ENCODE measurements at places on chromosomes 2 and 18.

- no peak for DNase-seq
Observed at GRCh38 chr18:47679864-47680263, 250.6 kb downstream of the SMAD2 start.

DNA sequence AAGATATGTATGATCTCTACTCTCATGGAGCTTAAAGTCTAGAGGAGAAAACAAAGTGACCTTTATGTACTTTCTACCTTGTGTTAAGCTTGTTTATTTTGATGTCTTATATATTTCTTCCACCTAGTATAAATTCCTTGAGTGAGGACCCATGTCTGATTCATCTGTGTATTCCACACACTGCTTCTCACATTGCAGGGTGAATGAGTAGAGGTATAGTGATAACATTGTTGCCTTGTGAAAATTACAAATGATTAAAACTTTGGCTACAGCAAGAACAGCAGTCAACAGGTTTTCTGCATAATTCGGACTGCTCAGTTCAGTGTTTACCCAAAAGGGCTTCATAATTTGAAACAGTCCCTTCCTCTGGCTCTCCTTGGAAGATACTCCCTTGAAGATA, 36.3 kb downstream of the AOX1 start:
- DNase-seq = no peak

DNA sequence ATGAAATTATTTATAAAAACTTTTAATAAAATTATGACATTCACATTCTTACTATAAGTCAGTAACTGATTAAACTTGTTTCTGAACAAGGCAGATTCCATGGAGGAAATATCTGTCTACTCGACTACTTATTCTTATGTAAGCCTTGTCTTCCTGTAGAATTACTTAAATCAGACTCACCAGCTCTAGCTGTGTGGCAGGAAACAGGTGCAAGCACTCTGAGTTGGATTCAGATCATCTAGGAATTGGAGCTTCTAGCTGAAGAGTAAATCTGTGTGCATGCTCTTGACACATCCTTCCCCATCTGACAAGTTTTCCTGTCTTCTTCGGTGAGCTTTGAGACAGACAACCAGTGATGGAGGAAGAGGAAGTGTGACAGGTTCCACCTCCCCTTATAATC, 284.7 kb downstream of the TRIB2 start:
- no peak for DNase-seq

GRCh38 chr2:11769516-11769915, 23.1 kb downstream of the LPIN1 start:
- no peak for DNase-seq

- DNase-seq = no peak
Observed at GRCh38 chr2:137155356-137156104, 390.2 kb downstream of the THSD7B start.

DNA sequence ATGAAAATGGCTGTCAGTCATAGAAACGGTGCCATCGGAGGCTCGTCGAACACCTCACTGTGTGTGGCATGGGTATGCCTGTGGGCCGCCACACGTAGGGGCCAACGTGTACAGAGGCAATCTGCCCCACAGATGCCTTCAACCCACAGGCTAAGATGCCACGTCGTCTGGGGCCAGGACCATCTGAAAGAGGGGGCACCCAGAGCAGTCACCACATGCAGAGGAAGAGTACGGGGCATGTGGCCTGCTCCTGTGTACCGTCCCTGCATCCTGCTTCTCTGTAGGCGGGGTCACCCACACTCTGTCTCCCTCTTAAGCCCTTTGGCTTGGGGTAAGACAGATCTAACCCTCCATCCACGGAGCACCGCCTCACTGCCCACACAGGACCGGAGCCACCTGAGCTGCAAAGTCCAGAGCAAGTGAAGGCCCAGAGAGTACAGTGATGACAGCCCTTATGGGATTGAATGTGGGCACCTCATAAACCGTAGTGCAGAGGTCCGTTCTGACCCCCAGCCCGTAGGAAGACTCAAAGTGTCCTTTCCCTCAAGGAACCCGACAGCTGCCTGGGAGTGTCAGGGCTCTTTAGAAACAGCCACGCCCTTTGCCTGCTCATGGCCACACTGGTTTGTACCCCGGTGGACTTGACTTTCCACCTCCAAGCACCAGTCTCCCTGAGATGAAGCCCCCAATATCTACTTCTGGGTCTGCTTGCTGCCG, 66.2 kb downstream of the TWIST2 start:
- no peak for DNase-seq

GRCh38 chr18:36665952-36666351, 162.8 kb downstream of the TPGS2 start:
- no peak for DNase-seq

- DNase-seq = no peak
Observed at GRCh38 chr18:73316513-73316912, 448.7 kb upstream of the NETO1 start.

GRCh38 chr2:3294069-3294468, 83.5 kb downstream of the EIPR1 start:
- no peak for DNase-seq

DNA sequence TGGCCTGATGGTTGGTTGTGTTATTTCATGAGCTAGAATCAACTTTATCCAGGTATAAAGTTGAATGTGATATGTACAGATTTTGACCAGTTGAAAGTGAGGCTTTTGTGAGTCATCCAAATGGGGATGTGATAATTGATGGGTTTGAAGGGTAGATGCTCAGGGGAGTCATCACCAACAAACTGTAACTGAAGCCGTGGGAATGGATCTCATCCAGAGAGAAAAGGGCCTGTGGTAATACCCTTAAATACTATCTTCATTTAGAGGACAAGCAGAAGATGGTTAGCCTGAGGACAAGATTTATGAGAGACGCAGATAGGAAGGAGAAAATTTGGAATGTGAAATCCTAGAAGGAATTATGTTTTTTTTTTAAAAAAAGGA, 90.5 kb upstream of the MYO3B start:
- DNase-seq = no peak

GRCh38 chr2:44707945-44708660, 233.4 kb upstream of the SIX3 start:
- no peak for DNase-seq

DNA sequence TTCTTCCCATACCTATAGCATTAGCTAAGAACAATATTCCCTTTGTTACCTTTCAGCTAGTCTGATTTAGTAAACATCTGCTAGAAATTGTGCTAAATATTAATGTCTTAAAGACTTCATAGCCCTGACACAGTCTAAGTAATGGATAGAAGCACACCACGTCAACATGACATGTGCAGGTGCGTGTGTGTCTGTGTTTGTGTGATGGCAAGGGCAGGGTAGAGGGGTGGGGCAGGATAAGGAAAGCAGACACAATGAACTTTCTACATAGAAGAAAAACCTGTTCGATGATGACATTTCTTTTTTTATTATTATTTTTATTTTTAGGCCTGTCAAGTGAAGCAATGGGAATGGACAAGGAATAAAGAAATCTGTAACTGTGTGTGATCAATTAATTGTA, 223.3 kb downstream of the NOL4 start:
- no peak for DNase-seq

DNA sequence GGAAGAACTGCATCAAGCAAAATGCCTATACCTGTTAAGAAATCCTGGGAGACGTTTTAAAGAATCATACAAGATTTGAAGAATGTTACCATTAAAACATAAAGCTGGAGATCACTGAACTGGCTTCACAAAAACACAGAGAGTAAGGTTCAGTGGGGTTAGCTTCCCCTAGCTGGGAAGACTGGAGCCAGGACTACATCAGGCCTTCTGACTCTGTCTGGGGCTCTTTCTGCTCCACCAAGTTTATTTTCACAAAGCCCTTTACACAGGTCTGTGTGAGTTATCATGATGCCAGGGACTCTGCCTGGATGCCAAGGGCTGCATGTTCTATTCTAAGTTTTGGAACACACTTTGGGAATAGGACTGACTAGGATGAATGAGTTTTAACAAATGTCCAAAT, 47.3 kb upstream of the DNER start:
- DNase-seq = no peak

DNA sequence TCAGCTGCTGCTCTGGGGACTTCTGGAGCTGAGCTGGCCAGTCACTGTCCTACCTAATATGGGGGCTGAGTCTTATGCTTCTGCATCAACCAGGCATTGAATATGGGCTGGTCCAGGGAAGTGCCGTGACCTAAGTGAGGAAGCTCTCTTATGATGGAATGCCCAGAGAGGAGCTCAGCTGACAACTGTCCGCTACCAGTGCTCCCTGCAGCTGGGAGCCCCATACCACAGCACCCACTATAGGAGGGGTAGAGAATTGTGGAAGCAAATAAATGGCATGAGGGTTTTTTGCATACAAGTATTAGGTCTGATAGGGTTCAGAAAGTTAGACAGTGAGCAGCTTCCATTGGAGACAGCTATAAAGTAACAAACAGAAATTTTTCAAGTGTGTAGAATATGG, 4.5 kb downstream of the TIMM21 start:
- DNase-seq = no peak

DNA sequence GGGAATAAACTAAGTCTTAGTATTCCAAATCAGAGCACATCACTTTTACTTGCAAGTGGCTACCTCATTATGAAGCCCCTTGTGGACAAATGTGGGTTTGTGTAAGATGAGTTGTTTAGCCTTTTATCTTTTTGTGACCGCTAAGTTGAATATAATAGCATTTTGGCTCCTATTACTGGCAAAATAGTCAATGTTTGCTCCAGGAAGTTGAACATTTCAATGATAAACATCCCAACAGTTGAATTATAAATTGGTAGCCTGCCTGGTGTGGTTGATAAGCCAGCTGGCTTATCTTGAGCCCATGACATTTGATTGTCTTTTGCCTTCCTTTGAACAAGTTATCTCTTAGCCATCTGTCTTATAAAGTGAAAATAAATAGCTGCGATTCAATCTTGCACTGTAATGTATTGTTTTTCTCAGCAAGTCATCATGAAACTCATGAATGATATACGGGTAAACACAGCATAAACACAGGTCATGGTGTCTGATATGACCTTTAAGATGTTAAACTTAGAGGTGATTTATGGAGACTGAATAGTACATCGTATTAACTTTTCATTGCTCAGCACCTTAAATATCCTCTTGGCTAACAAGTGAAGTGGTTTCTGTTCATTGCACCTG, 338.4 kb downstream of the SOCS6 start:
- DNase-seq = no peak

- DNase-seq = no peak
Observed at GRCh38 chr2:186540941-186541340, 48.9 kb upstream of the ITGAV start.

DNA sequence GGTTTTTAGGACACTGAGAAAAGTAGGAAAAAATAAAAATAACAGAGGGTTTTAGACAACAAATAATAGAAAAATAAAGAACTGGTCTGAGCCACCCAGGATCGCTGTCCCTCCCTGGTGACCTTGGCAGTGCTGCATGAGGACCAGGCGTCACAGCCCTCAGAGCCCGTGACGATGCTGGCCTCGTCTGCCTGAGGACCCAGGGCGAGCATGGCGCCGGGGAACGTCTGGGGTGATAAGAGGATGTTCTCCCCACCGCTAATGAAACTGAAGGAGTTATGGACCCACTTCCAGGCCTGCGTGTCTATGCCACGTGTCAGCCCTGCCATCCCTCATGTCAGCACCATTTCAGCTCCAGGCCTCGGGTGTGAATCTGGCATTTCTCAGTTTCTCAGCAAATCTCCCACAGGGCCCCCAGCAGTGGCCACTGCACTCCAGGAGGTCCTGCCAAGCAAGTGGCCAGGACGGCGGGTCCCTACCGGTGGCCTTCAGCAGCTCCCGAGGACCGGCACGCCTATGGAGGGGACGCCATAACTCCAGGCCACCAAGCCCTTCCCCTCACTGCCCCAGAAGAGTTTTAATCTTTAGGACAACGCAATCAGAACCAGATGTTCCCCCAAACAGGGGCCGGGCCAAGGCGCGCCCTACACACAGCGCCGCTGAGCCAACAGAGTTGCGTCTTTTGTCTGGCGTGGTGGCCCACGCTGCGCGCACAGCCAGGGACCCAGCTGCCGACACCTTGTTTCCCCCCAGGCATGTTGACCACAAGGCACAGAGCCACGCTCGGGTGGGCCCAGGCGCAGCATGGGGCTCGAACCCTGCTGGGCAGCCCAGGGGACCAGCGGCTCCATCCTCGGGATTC, 179.7 kb downstream of the TWIST2 start:
- no peak for DNase-seq

GRCh38 chr18:50832754-50833153, 12.9 kb upstream of the MRO start:
- no peak for DNase-seq

DNA sequence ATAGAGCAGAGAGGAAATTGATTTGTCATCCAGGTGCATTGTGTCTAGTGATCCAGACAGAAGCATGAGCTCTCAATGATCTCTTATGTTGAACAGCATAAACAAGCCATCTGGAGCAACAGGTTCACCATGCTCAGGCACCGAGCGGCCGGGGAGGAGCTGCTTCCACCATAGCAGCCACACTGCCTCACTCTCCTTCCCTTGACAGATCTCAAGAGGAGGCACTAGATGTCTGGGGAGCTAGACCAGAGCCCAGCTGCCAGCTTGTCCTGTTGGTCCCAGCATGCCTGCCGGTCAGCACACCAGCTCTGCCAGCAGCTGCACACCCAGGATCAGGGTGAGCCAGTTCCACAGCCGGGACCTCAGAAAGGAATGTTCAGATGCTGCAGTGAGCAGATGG, 17.5 kb upstream of the LONRF2 start:
- DNase-seq = no peak

DNA sequence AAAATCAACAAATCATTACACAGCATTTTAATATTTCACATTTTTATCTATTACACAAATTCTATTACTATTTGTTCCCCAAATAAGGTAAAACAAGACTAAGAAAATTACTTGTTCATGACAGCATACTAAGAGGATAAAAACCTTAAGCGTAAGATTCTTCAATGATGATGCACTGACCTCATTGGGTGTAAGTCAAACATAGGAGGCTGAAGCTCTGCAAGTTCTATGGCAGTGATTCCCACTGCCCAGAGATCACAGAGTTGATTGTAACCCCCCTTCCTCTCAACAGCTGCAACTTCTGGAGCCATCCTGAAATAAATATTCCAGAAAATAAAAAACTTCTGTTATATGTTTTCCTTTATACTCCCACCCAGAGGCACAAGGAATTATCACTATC, 82.2 kb upstream of the CDKL4 start:
- no peak for DNase-seq

GRCh38 chr2:204436230-204436629, 109.0 kb upstream of the PARD3B start:
- DNase-seq = no peak

All from amygdala (tissue), 56 donors.